ENCODE measurements at places on chromosomes 2 and 18.

DNA sequence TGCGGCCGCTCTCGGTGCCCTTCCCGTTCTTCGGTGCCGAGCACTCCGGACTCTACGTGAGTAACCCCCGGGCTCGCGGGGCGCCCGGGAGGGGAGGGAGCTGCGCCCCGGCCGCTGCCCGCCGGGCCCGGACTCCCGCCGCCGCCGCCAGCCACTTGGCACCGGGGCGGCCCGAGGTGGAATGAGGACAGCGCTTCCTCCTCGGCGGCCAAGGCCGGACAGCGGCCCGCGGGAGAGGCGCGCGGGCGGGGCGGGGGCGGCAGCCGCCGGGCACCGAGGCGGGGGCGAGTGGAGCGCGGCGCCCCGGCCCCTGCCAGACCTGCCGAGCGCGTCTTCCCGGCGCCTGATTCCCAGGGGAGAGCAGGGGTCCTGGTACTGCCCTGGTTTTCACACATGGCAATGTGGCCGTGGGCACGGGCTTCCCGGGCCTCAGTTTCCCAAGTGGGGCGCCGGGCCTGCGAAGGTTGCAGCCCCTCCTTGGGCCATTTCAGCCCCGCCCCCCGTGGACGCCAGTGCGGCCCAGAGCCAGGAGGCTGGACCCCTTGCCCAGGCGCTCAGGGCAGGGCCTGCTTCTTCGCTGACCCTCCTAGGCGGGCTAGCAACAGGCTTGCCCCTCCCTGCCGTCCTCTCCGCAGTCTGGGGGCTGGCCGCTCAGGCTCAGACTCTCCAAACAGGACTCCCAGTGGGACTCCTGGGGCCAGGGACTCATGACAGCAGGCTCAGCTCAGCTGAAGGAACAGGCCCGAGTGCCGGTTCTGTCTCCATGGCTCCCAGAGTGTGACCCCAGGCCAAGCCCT, 775 bp downstream of the SNED1 start:
- no peak for DNase-seq

- DNase-seq: no peak
Observed at GRCh38 chr2:173271825-173272224, 82.8 kb upstream of the CDCA7 start.

DNA sequence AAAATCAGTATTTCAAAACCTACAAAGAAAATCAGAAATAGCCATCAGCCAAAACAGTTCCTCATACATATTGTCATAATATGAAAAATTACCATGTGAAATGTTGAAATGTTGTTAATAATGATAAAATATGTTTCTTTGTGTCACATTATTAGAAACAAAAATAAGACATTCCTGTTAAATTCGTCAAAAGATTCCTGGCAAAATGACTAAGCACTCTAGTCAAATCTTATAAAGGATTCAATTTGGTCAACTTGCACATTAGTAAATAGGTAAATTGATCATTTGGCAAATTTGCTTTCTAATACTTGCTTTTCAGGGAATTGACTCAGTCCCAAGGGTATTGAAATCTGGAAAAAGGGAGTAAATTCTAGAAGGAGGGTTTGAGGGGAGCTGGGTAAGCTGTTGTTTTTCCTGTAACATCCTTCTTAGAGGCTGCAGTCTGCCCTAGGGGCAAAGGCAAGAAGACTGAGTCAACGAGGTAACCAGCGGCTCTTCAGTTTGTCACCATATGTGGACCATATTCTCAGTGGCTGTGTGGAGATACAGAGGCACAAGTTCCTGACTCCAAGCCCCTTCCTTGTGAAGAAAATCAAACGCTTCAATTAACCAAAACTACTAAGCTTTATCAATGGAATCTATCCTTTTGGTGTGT, 482.3 kb downstream of the TNS1 start:
- DNase-seq: no peak

- no peak for DNase-seq
Observed at GRCh38 chr2:63696496-63696895, 107.7 kb downstream of the MDH1 start.

DNA sequence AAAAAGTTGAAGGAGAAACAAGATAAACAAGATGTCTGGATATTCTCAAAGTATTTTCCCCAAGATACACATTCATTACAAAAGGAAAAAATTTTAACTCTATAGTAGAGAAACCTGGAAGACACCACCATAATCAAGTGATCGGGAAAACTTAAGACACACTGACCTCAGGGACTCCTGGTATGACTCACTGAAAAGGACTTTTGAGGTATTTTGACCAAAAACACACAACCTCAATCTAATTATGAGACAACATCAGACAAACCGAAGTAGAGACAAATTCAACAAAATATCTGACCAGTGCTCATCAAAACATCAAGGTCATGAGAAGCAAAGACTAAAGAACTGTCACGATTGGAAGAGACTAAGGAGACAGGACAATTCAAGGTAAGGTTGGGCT, 34.7 kb downstream of the LPIN2 start:
- DNase-seq: no peak

DNA sequence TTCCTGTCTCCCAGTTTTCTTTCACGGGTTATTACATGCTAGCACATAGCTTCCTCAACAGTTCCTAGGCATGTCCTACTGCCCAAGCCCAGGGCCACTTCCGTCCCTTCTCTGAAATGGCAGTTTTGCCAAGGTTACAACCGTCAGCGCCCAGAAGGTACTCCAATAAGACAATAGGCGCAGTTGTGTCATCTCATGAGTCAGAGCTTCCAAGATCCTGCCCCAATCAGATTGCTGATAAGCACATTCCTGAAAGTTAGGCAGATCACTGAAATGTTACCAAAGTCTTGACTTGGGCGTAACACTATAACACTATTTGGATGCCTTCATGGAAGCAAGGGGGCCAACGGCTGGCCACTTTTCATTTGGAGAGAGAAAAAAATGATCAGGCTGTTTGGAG, 34.2 kb downstream of the GKN2 start:
- DNase-seq: no peak

DNA sequence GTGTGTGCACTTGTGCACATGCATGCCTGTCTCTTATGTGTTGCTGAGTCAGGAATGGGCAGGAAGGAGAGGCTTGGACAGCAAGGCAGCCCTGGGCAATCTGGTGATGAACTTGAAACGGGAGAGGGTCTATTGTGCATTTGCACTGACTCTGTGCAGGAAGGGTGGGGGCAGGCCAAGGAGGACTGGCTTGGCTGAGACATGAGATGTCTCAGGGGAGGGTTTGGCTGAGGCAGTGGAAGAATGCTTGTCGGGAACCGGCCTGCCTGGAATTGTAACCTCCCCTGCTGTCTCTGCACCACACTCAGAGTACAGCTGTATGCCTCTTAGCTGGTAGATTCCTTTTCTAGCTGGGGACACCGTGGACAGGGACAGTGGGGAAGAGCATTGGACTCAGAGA, 176.1 kb upstream of the TNP1 start:
- DNase-seq: no peak

DNA sequence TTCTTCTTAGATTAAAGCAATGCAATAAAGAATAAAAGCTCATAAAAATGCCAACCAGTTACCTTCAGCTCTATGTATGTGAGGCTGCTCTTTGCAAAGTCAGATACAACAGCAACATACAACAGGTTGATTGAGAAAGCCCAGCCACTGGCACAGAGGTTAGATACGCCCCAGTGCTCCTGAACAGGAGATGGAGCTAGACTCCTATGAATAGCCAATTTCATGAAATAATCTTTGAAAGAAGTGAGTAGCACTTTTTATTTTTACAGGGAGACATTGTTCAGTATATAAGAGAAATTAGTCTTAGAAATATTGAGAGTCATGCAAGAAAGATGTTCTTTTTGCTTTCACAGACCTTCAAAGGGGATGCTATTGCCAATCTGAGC, 362.4 kb upstream of the MEX3C start:
- no peak for DNase-seq

- no peak for DNase-seq
Observed at GRCh38 chr2:164843346-164843911, 1.8 kb upstream of the COBLL1 start.

GRCh38 chr18:7233134-7233810, 2.4 kb downstream of the LRRC30 start:
- DNase-seq: no peak

DNA sequence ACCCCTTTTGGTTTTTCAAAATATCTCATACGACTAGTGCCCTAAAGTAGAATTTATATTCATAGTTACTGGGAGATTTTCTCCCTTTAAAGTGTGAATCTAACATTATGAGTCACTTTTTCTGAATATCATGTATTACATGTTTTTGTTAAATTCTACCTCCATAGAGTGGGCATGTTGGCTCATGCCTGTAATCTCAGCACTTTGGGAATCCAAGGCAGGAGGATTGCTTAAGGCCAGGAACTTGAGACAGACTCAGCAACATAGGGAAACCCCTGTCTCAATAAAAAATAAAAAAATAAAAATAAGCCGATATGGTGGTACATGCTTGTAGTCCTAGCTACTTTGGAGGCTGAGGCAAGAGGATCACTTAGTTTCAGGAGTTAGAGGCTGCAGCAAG, 45.3 kb upstream of the UNC80 start:
- no peak for DNase-seq

GRCh38 chr2:83394134-83394904, 1064.8 kb downstream of the SUCLG1 start:
- no peak for DNase-seq

- no peak for DNase-seq
Observed at GRCh38 chr2:176072951-176073904, 10.5 kb downstream of the EVX2 start.

- DNase-seq: no peak
Observed at GRCh38 chr2:178796079-178796677, 11.0 kb downstream of the TTN start.

GRCh38 chr2:30237239-30237965, 6.1 kb downstream of the LBH start:
- DNase-seq: no peak

DNA sequence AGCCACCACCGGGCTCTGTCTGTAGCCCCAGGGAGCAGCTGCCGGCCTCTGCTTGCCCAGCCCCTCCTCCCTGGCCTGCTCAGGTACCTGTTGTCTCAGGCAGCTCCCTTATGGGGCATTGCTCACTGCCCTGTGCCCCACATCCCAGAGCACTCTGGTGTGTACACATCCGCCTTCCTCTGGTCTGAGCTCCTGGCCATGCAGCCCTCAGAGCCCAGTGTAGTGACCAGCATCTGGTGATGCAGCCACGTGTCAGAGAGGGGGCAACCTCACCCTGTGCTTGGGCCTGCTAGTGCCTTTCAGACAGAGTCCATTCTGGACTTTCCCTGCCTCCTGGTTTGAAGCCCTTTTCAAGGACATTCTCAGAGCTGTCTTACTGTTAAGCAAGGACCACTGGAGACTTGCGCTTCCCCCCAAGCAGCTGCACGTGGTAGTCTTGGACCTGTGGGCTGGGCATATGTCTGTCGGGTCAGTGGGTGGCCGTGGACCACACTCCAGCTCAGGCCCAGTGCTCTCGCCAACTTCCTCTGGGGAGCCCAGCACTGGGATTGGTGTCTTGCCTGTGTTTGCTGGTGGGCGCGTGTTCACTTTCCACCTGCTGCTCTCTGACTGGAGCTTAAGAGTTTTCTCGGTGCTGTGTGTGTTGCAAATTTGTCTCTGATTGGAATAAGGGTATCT, 30.7 kb downstream of the DGKD start:
- no peak for DNase-seq

DNA sequence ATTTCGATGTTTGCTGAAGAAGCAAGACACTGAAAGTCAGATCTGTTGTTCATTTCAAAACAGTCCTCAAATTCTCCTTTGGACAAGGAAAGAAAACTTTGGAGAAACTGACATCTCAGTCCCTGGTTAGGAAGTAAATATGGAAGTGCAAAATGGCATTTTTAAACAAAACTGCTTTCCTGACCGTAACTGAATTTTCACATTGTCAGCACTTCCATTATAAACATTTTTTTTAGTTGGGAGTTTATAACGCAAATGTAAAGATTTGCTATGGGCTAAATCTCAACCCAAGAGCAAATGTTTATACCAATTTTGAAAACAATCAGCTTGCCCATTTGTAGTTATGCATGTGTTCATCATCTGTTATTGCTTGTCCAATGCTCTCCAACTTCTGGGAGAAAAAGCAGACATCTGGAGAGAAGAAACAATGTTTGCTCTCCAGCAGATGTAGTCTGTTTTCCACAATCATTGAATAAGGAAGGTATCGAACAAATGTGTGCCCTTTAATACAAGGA, 520.1 kb downstream of the ARHGAP15 start:
- DNase-seq: no peak

DNA sequence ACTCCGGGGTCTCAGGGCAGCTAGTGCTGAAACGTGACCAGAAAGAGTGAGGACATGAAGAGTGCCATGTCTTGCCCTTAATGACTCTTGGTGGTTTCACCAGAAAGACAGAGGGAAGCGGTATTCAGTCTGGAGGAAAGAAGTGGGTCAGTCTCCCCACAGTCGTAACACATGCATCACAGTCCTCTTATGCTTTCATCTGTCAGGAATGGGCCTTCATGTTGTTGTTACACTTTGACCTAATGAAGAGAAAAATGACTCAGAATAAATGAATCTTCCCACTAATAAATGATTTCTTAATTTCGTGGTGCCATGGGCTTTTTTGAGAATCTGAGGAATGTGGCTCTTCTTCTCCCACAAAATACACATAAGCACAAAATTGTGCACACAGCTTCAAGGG, 103.2 kb downstream of the SLC8A1 start:
- no peak for DNase-seq

DNA sequence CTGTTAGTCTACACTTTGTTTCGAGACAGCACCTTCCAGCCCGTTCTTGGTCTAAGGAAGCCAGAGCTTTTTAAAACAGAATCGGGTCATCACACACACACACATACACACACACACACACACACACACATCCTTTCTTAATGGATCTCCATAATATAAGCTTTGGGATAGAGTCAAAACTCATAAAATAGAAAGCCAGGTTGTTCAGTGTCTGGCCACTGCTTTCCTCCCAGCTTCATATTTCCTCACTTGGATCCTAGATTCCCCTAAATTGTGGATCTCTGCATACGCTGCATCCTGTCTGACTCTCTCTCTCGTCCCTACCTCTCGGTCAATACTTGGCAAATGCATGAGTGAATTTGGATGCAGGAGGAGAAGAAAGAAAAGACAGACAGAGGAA, 120.5 kb upstream of the SLC14A2 start:
- DNase-seq: no peak

- DNase-seq: no peak
Observed at GRCh38 chr2:59150217-59150849, 909.2 kb upstream of the FANCL start.
